ENCODE measurements at places on chromosomes 13 and 19.

GRCh38 chr13:90622541-90622940, 724.9 kb upstream of the MIR17HG start:
- no peak for DNase-seq

DNA sequence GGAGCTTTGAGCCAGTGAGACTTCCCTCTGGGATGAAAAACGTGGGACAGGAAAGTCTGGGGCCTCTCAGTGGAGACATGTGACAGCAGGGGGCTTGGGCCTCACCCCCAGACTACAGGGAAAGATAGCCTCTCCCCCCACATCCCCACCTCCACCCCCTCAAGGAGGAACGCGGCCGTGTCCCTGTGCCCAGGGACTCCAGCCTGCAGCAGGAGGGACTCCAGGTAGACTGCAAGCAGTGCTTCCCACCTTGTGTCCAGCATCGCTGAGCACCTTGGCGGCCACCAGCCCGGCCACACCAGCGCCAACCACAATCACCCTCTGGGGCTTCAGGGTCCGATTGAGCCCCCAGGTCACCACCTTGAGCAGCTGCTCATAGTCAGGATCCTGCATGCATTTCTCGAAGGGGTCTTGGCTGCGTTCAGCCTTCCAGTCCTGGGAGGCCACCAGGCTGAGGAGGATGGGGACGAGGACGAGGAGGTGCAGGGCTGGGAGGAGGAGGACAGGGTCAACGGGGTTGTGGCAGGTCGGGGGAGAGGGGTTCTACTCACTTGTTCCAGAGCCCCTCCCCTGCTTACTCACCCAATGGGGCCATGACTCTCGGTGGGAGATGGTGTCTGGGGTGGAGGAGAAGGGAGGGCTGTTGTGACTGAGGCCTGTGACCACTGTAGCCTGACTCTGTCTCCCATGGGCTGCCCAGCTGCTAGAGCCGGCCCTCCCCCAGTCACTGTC, 955 bp downstream of the IL4I1 start:
- no peak for DNase-seq

DNA sequence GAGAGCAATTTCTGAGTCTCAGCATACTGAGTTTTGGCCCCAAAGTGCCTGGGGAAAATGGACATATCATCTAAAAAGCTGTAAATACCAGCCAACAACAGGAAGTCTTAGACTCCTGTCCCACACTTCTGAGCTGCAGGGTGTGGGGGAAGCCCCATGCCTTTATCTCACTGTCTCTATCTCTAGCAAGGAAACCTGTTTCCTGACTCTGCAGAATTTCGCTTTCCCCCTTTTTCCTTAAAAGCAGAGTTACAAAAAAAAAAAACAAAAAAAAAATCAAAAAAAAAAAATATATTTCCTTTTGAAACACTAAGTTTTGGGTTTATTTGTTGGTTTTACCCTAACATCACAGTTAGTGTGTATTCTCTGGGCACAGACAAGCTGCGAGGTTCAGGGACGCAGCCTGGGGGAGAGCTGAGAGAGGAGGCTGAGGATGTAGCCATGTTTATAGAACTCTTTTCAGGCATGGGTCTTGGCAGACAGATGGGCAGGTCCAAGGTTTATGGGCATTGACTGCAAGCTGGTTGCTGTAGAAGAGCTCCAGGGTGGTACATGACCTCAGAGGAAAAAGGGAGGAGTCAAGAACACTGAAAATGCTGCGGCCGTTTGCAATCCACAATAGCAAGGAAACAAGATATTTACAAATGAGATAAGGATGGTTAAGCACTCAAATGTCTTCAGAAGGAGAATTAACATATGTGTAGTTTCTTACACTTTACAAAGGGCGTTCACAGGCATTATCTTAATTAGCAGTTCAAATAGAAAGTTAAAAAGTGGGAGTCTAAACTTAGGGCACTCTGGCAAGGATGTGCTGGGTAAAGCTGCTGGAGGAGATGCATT, 4.9 kb downstream of the MBNL2 start:
- DNase-seq, result no peak

DNA sequence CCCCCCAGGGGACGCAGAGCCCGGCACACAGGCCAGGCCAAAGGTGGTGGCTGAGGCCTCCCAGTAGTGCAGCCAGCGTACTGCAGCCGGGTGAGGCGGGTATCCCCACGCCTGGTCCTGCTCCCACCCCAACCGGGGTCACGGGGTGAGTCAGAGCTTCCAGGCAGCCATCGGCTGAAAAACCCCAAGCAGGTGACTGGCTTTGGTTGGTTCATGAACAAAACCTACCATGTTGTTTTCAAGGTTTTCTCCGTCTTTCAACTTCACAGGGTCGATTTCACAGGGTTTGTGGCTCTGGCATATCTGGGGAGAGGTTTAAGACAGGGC, 42.1 kb upstream of the C13orf46 start:
- no peak for DNase-seq

- no peak for DNase-seq
Observed at GRCh38 chr19:42129399-42130253, 2.6 kb downstream of the POU2F2 start.

DNA sequence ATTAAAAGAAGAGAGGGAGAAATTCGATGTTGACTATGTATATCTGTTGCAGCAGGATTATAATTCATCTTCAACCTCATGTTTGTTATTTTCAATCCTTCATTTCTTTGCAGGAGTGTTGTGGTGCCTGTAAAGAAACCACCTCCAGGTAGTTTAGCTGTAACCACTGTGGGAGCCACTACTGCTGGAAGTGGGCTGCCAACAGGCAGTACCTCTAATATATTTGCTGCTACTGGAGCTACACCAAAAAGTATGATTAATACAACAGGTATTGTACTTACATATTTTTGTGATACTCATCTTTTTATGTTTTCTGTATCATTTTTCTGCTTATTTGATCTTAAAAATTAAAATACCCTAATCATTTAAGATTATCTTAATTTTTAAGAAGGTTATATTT, 266.5 kb downstream of the NBEA start:
- DNase-seq, result no peak

- DNase-seq, result peak; percentile 99
Observed at GRCh38 chr19:37817180-37817981, 38.0 kb upstream of the ZNF573 start.

GRCh38 chr13:31765138-31765785, 25.9 kb downstream of the RXFP2 start:
- DNase-seq, result no peak

DNA sequence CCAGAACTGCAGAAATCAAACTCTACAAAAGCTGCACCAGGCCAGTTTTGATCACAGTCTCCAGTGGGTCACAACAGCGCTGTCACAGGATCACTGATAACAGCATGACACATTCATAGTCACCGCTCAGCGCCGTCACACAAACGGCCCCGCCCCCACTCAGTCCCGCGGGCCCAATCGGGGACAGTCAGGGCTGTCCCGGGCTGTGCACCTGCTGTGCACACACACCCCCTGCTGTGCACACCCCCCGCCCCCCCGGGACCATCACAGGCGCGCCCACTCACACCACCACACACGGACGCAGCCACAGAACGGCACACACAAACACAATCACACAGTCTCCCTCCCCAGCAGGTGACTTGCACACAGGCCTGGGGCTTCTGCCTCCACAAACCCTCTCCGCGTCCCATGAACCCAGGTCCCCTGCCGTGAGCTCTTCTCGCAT, 435 bp upstream of the ZNF382 start:
- no peak for DNase-seq

DNA sequence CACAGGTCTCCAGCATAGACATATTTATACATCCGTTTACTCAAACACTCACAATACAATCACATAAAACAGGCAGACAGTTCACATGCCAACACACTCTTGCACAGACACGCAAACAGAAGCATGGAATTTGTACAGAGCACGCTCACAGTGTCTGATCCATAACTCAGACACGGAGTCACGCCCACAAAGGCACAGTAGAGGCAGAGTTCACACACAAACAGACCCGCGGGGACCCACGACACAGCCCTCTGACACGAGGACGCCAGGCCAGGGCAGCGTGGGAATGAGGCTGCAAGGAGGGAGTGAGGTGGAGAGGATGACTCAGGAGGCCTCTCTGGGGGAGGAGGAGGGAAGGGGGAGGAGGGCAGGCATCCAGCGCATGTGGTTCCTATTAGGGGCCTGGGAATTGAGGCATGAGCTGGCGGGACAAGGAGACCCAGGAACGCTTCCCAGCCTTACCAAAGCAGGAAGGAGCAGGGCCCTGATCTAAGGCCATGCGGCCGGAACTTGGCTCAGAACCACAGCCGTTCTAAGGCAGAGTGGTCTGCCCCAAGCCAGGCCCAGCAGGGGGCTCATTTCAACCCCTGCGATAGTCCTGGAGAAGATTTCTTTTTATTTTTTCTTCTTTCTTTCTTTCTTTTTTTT, 9.1 kb upstream of the OLFM2 start:
- DNase-seq, result no peak

GRCh38 chr19:16160943-16161560, 12.3 kb downstream of the CIB3 start:
- DNase-seq, result no peak

DNA sequence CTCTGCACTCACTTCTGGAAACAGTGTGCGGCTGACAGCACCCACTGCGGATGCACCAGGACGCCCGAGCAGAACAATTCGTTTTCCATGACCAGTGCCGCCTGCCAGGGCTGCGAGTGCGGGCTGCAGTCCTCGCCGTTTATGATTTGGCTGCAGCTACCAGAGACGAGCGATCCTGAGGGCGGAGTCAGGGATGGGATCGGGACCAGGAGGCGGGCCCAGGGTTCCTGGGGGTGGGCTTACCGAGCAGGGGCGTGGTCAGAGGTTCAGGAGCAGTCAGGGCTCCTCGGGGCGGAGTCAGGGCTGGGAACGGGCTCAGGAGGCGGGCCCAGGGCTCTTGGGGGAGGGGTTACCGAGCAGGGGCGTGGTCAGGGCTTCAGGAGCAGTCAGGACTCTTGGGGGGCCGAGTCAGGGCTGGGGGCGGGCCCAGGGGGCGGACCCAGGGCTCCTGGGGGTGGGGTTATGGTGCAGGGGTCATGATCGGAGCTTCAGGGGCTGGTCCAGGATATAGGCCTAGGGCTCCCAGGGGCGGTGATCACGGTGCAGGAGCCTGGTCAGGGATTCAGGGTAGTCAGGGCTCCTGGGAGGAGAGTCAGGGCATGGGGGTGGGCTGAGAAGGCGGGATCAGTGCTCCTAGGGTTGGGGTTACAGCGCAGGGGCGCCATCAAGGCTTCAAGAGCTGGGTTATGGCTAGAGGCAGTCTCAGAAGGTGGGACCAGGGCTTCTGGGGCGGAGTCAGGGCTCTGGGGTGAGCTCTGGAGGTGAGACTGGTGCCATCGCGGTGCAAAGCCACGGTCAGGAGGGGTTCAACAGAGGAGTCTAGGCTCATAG, 1.7 kb downstream of the KLK4 start:
- peak; percentile 66 for DNase-seq

DNA sequence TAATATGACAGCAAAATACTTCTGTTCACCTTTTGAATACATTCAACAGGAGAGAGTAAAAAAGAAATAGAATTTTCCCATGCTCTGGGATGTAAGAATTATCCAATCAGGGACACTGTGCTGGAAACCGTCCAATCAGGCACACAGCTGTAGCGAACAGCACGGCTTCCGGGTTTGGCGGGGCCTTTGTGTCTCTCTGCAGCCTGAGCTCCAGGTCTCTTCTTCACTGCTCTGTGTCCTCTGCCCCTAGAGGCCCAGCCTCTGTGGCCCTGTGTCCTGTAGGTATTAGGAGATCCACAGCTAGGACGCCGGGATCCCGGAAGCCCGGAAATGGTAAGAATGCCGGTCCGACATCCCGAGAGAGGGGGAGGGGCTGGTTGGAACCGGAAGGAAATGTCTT, 92.7 kb downstream of the ZNF737 start:
- peak; percentile 6 for DNase-seq

DNA sequence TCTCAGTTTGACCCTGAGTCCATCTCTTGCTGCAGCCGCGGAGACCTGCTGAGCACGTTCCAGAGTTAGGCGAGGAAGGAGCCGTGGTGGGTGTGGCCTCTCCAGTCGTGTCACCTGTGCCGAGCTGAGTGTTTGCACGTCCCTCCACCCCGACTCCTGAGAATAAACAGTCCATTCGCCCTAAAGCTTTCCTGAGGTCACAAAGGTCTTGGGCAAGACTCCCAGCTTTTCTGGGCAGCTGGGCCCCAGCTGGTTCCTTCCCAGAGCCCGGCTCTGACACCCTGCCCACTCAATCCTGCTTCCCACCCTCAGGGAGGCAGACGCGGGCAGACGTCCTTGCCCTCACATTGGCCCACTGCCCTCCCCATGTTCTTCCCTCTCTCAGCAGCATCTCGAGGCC, 142.2 kb downstream of the KCTD15 start:
- no peak for DNase-seq

GRCh38 chr13:112530861-112531260, 57.1 kb downstream of the TUBGCP3 start:
- no peak for DNase-seq

GRCh38 chr19:39506944-39507714, 7.8 kb upstream of the SELENOV start:
- peak; percentile 78 for DNase-seq

DNA sequence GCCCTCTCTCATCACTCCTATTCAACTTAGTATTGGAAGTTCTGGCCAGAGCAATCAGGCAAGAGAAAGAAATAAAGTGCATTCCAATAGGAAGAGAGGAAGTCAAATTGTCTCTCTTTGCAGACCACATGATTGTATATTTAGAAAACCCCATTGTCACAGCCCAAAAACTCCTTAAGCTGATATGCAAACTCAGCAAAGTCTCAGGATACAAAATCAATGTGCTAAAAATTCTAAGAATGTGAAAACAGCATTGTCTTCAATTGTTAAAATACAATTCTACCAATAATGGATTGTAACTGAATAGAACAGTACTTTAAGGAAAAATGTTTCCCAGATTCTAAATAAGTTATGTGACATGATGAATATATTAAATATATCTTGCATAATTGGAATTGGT, 2269.2 kb upstream of the PCDH20 start:
- DNase-seq, result no peak
